T-helper 9 cell (primary cell): ENCODE measurements at places on chromosomes 2 and 18.

GRCh38 chr2:17933256-17933655 is 54.8 kb downstream of the KCNS3 start:
- DNase-seq, result no peak

DNA sequence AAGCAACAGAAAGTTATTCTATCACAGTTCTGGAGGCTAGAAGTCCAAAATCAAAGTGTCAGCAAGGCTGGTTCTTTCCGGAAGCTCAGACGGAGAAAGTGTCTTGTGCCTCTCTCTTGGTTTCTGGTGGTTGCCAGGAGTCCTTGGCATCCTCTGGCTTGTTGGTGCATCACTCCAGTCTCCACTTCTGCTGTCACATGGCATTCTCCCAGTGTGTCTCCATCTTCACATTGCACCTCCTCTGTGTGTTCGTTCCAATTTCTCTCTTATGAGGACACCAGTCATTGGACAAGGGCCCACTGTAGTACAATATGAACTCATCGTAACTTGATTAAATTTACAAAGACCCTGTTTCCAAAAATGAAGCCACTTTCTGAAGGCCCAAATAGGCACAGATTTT is 175.4 kb upstream of the ATP5MC3 start:
- DNase-seq, result no peak

DNA sequence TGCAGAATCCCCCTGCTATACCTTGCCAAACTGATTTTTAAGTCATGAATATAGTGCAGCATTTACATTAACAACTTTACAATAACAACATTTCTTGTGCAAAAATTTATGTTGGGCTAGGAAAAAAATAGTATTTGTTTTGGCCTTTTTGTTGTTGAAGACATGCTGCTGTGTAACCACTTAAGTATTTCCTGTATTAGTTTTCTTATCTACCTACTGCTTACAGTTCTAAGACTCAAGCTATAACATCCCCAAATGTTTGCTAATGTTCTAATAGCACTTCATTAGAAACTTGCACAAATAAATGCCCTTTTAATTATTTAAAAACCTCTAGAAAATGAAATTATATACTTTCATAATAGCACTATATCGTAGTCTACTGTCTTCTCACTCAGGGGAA is 154.3 kb upstream of the DOCK10 start:
- no peak for DNase-seq

- no peak for DNase-seq
Measured at GRCh38 chr2:106140913-106141312, 53.2 kb downstream of the UXS1 start.

GRCh38 chr2:211404098-211404497 is 847.7 kb downstream of the CPS1 start:
- no peak for DNase-seq

DNA sequence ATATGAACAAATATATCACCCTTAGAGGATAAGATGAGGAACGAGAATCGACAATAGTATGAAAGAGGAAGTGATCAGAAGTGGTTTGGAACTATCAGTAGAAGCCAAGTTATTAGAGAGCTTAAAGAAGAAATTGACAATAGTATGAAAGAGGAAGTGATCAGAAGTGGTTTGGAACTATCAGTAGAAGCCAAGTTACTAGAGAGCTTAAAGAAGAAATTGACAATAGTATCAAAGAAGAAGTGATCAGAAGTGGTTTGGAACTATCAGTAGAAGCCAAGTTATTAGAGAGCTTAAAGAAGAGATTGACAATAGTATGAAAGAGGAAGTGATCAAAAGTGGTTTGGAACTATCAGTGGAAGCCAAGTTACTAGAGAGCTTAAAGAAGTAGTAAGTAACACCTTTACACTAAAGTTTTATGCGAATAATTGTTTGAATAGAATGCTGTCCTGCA is 175.5 kb downstream of the ZNF407 start:
- DNase-seq, result no peak

DNA sequence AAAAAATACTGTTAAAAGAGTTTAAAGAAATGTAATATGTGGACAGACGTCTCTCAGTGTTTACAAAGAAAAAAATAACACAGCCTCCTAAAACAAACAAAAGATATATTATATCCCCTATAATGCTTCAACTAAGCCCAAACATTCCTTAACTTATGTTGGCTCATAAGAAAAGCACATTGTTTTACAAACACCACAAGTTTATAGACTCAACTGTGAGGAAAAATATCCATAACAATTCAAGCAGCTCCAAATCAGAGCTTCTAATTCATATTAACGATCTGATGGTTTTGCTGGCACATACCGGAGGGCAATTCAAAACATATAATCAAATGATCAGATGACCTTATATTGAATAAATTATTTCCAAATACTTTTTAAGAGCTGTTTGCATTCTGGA is 5.5 kb downstream of the LPIN2 start:
- no peak for DNase-seq

- DNase-seq, result no peak
Measured at GRCh38 chr2:189609423-189609816, 28.8 kb upstream of the SLC40A1 start.

- DNase-seq, result no peak
Measured at GRCh38 chr2:28358668-28359201, 33.9 kb upstream of the FOSL2 start.

DNA sequence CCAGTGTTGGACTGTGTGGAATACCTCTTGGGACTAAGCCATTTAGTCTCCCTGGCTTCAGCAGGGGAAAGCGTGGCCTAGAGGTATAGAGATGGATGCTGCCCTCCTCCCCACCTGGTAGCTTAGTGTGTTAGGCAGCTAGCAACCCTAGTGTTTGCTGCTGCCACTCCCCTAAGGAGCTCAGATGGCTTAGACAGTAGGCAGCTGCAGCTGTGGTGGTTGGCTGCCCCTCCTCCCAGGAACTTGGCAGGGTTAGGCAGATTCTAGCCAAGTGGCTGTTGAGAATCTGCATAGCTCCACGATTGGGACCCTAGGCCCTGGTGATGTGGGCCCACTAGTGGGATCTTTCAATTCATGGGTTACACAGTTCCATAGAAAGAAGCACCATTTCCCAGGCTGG is 550.4 kb upstream of the CHAC2 start:
- no peak for DNase-seq

DNA sequence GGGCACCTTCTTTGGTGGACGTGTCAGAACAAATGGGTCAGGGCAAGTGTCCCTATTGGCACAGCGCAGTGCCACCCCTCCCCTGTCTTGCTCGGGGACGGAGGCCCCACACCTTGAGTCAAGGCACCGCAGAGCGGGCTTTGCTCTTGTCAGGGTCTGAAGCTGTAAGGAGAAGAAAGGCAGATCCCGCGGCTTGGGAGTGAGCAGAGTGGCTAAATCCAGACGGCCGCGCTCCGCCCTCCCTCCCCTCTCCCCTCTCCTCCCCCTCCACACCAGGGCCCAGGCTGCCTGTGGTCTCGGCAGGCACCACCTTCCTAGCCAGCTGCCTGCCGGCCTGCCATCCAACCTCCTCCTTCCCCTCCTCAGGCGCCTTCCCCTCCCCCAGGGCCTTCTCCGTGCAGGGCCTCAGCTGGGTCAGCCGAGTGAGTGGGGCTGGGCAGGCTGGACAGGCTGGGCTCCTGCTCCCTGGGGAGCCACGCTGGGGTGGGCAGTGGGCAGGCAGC is 25.8 kb downstream of the SPEG start:
- DNase-seq, result no peak

GRCh38 chr2:145036421-145037011 is 516.6 kb upstream of the ZEB2 start:
- DNase-seq, result no peak

- no peak for DNase-seq
Measured at GRCh38 chr2:196853301-196854087, 44.3 kb upstream of the C2orf66 start.

DNA sequence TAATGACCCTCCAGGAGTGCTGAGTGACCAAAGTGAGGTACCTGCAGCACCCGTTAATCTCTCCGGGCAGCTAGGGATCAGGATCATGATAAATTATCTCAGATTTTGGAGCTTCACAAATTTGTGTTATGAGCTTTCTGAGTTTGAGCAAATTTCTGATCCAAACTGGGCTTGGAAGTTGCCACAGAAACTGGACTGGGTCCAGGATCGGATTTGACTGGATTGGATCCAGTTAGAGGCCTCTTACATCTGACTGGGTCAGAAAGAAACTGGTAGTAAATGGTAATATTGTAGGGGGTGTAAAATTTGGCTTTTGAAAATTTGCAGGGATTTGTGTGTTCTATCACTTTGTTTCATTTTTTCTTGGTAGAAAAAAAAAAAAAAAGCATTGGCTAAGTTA is 19.7 kb upstream of the CAPN13 start:
- no peak for DNase-seq

- DNase-seq, result peak; percentile 24
Measured at GRCh38 chr2:675982-676646, 1.1 kb downstream of the TMEM18 start.

DNA sequence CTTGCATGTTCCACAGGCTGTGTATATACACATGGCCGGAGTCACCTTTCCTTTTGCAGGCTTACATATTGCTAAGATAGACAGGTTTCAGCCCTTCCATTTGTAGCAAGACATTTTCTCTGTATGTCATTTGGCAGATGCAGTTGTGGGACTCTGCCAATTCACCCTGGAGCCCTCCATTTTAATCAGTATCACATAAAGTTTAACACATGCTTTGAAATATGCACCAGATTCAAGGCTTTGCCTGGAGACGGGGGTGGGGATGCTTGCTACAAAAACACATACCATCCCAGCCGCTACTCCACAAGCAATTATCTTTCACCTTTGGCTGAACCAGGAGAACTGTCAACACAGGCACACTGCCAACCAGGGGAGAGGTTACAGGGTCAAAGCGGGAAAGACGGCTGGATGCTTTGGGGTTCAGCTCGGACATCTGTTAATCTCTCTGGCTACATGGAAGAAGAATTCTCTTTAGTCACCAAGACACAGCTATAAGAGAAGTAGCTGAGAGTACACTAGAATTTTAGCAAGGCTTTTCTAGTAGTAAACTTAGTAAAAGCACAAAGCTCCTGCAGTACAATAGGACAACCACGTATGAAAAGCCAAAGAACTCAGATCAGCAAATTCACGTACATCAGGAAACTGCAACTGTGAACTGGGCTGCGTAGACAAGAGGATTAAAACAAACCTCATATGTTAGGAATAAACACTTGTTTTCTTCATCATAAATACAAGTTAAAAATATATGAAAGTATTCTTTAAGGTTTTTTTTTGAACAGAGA is 130.9 kb downstream of the EXOC6B start:
- DNase-seq, result no peak

DNA sequence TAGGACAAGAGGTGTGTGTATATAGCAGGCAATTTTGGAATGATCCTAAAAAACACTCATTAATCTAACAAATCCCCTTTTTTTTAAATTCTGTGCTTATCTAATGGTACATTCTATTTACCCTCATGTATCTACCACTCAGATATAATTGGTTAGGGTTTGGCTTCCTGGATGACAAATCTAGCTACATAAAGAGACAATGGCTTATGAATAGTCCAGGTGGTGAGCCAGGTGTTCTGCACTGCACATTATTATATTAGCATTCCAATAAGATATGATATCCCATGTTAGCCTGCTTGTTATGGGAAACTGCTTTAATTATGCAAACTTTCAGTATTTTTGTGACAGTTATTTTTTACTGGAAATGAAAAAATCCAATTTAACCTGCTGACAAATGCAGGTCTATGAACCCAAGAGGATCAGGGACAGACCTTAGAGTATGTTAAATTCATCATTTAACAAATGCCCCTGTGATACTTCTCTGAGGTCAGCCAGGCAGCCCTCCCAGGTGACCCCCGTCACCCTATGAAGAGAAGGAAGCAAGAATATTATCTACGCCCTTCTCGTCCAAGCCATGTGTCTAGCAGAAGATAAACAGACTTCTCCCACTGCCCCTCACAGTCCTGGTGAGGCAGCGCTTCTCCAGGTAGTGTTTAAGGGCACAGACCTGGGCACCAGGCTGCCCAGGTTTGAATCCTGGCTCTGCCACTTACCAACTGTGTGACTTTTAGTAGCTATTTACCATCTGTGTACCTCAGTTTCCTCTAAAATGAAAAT is 83.0 kb downstream of the ADD2 start:
- DNase-seq, result no peak

GRCh38 chr2:222743251-222743812 is 71.9 kb downstream of the MOGAT1 start:
- DNase-seq, result no peak

- no peak for DNase-seq
Measured at GRCh38 chr2:118936936-118937335, 5.1 kb upstream of the MARCO start.

DNA sequence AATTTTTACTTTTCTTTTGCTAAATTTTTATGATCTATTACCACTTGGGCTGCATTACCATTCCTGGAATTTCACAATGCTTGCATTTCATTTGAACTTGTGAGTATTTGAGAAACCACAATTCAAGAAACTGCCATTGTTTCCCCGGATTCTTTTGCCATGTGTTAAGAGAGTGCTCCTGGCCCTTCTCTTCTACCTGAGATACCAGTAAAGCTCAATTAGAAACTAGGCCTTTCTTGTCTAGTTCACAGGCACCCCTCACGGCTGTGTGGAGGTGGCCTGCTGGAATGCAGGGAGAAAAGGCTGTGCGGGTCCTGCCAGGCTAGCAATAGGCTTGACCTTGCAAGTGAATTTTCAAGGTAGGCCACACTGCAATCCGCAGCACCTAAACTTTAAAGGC is 40.8 kb downstream of the ZEB2 start:
- no peak for DNase-seq

DNA sequence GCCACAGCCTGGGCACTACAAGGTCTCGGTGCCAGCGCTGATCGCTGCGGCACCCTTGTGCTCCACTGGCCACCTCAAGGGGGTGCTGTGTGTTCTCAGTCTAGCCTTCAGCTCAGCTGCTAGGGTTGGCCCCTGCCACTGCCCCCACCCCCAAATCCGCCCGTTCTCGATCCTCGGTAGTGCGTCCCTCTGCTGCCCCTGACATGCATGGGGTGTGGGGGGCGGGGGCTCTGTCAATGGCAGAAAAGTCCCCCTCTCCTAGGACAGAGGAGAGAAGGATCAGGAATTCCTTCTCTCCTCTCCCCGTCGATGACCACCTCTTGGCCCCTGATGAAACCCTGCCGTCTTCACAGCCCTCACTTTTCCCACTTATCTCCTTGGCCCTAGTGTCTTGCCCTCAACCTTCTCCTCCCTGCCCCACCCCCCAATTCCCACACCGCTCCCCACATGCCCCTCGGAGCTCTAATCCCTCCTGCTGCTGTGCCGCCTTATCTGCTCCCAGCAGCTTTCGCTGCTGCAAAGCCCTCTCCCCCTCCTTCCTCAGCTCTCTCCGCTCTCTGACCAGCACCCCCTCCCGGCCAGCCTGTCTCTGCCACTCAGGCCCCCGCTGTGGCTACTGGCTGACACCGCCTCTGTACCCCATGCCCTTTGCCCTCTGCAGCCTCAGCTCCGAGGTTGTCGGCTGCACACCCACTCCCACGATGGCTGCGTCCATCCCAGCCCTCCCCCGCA is 4.3 kb upstream of the ASIC4 start:
- peak; percentile 44 for DNase-seq

DNA sequence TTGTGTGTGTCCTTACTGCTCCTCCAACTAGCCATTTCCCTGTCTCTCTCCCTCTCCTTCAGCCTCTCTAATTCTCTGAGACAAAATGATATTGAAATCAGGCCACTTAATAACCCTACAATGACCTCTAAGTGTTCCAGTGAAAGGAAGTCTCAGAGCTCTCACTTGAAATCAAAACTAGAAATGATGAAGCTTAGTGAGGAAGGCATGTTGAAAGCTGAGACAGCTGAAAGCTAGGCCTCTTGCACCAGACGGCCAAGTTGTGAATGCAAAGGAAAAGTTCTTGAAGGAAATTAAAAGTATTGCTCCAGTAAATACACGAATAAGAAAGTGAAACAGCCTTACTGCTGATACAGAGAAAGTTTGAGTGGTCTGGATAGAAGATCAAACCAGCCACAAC is 72.9 kb downstream of the PRKCE start:
- no peak for DNase-seq
